ENCODE measurements at places on chromosomes 4 and X. TPM values are rescaled to one million over a fixed set of nuclear protein-coding genes. Genes with fewer than 3 reads are reported as not detected.
A peak's percentile ranks its signal among the peaks of the same experiment; 100 is the strongest.

- no peak for DNase-seq
Measured at GRCh38 chr4:42562016-42562415, 94.9 kb downstream of the ATP8A1 start.

DNA sequence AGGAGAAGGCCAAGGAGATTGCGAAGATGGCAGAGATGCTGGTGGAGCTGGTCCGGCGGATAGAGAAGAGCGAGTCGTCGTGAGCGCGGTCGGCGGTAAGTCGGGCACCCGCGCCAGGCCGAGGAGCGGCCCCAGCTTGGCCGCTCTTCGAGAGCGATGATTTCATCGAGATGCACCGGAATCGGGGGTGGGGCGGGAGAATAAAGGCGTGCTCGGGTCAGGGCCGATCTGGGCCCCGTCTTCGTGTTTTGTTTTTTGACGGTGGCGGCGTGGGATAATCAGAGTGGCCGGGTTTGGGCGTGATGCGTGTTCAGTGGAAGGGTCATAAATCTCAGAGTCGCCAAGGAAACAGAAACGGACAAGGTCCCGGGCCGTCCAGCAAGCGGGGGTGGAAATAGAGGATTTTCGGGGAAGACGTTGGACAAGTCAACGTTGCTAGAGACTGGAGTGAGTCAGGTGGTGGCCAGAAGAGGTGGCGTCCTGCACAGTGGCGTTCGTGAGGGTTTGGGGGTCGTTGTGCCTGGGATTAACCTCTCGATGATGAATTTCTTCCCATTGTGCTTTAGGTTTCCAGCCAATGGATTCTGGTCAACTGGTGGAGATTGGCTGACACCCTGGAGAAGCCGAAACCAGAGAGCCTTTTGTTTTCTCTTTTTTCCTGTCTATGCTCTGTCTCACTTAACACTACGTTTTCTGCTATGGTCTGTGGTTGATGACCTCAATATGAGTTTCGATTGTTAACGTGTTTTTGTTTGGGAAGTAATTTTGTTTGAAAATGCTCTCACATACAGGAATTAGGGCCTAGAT, 882 bp downstream of the MRFAP1 start:
- DNase-seq = peak; percentile 51

DNA sequence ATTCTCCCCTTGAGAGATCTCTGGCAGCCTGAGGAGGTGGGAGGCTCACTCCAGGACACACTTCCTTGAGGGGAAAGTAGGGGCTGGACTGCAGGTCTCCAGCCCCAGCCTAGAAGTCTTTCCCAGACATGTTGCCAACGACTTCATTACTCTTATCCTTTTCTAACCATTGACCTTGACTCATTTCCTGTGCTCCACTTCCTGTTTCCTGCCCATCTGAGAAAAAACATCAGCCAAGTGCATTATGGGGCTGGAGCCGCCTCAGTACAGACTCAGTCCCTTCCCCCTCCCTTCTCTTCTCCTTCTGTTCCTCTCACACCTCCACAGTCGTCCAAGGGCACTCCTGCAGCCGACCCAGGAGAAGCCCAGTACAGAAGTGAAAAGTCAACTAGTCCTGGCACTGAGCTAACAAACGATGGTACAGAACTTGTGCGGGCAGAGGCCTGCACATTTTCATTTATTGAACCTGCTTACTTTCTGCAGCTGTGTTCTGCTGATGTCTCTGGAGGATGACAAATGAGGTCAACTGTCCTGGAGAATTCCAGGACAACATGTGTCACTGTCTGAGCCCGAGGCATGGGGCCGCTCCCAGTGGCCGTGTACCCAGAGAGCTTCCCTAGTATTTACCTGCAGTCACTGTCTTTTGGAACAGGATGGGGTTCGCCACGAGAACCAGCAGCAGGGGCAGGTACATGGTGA, 20.1 kb downstream of the GPR143 start:
- no peak for DNase-seq

GRCh38 chr4:147590249-147590920, 26.8 kb upstream of the TMEM184C start:
- peak; percentile 60 for DNase-seq

- no peak for DNase-seq
Measured at GRCh38 chr4:97868097-97868496, 275.2 kb downstream of the STPG2 start.

DNA sequence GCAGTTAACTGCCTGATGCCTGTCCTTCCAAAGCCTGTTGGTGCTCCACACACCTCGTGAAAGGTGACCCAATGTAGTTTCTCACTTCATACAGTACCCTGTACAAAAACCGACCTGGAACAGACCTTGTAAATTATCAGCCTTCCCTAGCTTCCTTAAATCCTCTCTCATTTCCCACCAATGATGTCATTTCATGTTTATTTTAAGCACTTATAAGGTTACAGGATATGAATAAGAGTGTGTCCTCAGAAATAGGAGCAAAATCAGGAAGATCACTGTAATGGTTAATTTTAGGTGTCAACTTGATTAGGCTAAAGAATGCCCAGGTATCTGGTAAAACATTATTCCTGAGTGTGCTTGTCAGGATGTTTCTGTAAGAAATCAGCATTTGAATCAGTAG, 44.7 kb downstream of the TMEM150C start:
- DNase-seq = no peak

DNA sequence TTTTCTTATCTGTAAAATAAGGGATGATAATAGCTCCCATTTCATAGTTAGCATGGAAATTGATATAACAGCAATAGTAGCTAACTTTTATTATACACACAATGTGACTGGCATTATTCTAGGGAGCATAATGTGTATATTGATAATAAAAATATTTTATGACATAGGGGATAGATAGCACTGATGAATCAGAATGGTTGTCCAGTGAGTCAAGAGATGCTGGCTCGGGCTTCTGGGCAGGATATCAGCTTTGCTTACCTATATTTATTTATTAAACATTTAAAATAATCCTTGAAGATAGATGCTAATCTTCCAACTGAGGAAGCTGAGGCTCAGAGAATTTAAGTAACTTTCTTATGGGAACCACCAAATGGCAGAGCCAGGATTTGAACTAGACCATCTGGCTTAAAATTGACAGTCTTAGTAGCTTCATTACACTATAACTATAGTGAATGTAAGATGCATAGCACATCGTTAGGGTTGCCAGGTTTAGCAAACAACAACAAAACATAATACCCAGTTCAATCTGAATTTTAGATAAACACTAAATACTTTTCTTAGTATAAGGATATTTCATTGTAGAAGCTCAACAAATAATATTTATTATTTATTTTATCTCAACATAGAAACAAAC, 2.7 kb downstream of the AFP start:
- no peak for DNase-seq

HS3ST1 gene
- not detected for total RNA-seq

DCAF8L1 gene
- total RNA-seq = not detected

DNA sequence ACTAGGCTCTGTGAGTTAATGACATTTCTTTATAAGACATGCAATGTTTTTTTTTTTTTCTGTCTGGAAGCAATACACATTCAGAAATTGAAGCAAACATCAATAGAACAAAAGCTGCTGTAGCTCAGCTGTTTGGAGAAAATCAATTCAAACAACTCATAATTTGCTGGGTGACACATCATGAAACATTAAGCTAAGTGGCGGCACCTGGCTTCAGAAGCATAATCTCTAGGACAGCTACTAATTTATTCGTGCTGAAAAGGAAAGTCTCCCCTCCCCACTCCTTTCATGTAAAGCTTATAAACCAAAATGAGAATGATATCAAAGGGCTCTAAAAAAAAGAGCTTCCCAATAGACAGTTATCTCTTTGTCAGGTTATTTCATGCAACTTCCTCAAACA, 73.9 kb downstream of the LUZP4 start:
- DNase-seq = no peak

- no peak for DNase-seq
Measured at GRCh38 chr4:105058177-105058812, 88.4 kb upstream of the TET2 start.

DNA sequence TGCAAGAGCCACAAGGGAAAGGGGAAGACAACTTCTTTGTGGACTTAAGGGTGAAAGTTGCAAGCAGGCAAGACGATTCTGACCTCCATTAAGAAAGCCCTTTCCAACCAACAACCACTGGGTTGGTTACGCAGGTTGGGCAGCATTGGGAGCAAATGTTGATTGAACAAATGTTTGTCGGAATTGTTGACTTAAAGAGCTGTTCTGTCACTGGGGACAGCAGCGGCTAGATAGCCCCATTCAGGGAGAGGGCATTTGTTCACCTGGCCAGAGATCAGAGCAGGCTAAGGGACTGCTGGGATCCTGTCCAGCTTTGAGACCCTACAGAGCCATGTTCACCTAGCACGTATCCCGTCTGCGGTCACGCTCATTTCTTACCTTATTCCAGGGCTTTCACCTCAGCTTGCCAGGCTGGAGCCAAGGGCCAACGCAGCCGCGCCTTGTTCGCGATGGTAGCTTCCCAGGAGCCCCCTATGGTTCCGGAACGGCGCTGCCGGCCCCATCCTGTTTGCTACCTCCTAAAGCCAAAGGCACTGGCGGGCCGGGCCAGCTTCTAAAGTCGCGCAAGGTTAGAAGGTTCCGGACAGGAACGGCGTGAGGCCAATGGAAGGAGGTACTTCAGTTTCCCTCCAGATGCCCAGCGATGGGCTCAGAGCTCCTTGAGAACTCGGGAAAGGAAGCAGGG, 24.6 kb downstream of the F9 start:
- DNase-seq = no peak

CCDC120 gene
- 13.0 TPM for total RNA-seq

DNA sequence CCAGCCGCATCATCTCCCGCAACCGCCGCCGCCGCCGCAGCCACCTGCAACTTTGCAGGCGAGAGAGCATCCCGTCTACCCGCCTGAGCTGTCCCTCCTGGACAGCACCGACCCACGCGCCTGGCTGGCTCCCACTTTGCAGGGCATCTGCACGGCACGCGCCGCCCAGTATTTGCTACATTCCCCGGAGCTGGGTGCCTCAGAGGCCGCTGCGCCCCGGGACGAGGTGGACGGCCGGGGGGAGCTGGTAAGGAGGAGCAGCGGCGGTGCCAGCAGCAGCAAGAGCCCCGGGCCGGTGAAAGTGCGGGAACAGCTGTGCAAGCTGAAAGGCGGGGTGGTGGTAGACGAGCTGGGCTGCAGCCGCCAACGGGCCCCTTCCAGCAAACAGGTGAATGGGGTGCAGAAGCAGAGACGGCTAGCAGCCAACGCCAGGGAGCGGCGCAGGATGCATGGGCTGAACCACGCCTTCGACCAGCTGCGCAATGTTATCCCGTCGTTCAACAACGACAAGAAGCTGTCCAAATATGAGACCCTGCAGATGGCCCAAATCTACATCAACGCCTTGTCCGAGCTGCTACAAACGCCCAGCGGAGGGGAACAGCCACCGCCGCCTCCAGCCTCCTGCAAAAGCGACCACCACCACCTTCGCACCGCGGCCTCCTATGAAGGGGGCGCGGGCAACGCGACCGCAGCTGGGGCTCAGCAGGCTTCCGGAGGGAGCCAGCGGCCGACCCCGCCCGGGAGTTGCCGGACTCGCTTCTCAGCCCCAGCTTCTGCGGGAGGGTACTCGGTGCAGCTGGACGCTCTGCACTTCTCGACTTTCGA, 654 bp downstream of the ATOH1 start:
- no peak for DNase-seq

DNA sequence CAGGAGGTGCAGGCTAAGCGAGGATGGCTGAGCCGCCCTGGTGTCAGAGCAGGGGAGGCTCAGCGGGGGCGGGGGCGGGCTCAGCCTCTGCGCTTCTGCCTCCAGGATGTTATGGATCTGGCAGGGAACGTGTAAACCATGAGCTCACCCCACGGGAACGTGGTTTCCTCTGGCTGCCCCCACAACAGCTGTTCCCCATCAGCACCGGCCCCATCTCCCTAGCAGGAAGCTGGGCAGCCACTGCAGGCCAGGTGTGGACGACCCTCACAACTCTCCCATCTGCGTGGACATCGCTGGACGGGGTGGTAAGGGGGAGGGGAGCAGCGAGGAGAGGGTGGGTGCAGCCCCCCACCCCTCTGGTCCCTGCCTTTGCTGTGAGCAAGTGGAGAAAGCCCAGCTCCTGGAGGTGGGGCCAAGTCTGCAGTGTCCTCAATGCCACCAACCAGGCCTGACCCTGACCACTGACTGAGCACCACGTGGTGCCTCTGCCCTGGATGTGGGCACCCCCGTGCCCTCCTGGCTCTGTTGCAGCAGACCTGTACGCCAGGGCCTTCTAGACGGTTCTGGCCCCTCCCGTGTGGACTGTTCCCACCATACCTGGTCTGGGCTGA, 28.1 kb upstream of the SPON2 start:
- DNase-seq = no peak

DNA sequence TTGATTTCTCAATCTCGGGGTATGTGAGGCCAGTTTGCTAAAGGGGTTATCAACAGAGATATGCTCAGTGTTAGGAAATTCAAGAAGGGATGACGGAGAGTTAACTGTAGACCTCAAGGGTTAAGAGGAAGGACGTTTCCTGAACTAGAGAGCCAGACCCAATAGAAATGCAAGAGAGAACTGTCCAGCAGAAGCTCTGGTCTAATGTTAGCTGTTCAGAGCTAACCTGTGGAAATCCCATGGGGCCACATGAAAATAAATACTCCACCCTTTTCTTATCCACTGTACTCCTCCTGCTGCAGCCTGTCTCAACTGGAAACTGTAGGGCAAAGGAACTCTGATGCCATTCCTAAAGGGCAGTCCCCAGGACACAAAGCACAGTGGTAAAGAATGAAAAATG, 274.3 kb downstream of the DMD start:
- no peak for DNase-seq

DNA sequence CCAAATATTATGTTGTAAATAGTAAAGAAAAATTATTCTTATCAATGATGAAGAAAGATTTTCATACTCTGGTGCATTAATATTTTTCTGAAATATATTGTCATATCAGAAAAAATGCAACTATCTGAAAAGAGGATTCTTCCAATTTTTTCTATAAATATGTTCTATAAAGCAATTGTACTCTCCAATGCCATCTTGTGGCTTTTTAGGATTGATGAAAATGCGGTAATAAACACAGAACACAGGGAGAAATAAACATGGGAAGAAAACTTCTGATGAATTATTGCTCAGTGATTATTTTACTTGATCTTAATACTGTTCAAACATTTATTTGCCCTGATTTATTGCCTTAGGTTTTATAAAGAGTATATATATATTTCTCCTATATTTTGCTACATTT, 215.4 kb downstream of the IL1RAPL1 start:
- no peak for DNase-seq

ATP6AP2 gene
- 94.3 TPM for total RNA-seq

GRCh38 chr4:123443401-123444289, 47.0 kb downstream of the SPRY1 start:
- DNase-seq = peak; percentile 31

RAB9B gene
- 0.64 TPM for total RNA-seq

ADH5 gene
- total RNA-seq = 80.4 TPM

GRCh38 chr4:113604955-113605354, 156.6 kb downstream of the CAMK2D start:
- DNase-seq = no peak

GRCh38 chr4:94256828-94257227, 49.2 kb downstream of the SMARCAD1 start:
- peak; percentile 3 for DNase-seq

DNA sequence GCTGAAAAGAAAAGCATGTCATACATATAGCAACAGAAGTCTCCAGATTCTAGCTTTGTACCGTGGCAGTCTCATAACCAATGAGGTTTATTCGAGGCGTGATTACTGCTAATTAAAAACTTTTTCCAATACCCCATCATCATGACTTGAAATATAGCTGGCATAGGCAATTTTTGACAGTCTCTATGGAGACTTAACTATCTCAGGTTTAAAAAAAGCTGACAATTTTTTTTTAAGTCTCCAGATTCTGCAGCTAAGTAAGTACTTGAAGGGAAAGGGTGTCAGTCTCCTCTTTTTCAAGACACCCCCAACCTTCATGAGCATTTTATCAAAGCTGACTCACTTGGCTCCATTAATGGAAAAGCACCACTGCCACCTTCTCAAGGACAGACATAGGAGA, 126.3 kb upstream of the RXFP1 start:
- no peak for DNase-seq

- no peak for DNase-seq
Measured at GRCh38 chr4:55395218-55395528, 584 bp upstream of the TMEM165 start.

All from natural killer cell (primary cell).